Progenitor cell of endocrine pancreas (in vitro differentiated cells): ENCODE measurements at places on chromosomes 2 and 18. TPM values are rescaled to one million over a fixed set of nuclear protein-coding genes. Genes with fewer than 3 reads are reported as not detected.

Gene NAT8
- not detected in 2 replicates for total RNA-seq

GRCh38 chr2:95382192-95382591 is 20.3 kb upstream of the FAHD2A start:
- no peak for DNase-seq

GRCh38 chr2:67945940-67946339 is 116.9 kb downstream of the C1D start:
- DNase-seq = no peak

DNA sequence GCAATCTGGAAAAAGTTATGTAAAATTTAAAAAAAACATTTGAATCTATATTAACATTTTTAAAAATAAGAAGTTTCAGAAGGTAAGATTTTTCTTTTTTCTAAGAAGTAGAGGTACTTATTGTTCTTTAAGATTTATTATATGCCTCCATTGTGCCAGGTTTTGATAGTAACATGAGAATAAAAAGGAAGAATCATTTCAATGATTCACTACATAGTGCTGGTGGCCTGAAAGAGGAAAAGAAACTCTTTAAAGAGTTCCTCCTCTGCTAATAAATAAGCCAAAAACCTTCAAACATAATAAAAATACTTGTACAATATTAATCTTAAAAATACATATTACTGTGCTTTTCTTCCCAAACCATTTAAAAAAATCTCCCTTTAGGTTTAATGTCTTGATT is 69.0 kb downstream of the ANKRD44 start:
- no peak for DNase-seq

DNA sequence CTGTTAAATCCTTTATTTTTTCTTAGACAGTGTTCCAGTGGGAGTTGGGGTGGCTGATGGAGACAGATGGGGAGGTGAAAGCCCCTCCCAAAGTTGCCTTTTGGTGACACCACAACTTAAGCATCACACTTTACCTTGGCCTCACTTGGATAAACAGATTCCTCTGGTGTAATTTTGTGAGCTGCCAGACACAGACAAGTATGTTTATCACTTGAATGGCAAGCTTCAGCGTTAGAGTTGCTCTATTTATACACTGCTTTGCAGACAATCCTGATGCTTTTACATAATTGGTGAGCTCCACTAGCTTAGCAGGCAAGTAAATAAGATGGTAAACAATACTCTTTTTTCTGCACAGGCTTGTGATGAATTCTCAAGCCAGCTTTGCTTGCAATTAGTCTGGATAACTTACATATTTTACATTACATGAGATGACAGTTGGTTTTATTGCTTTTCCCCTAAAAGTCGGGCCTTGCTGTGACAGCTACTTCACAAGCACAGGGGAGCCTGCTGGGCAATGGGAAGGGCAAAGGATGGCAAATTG is 226.2 kb downstream of the SLC8A1 start:
- DNase-seq = no peak

DNA sequence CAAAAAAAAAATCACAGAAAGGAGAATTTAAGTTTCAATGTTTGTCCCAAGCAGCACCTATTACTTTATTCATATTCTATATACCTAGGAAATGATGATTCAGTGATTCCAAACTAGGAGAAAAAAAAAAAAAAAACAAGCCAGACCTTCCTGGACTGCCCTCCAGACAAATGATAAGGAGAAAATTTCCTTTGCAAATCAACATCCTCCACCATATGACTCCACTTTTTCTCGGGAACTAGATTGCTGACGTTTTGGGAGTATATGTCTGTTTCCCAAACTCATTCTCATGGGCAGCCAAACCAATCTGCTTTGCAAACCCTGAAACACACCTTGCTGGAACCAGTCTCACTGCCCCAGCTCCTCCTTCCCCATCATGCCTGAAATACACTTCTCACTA is 16.8 kb downstream of the AP1S3 start:
- no peak for DNase-seq

- no peak for DNase-seq
Measured at GRCh38 chr2:86622519-86623042, 1.1 kb downstream of the RNF103 start.

DNA sequence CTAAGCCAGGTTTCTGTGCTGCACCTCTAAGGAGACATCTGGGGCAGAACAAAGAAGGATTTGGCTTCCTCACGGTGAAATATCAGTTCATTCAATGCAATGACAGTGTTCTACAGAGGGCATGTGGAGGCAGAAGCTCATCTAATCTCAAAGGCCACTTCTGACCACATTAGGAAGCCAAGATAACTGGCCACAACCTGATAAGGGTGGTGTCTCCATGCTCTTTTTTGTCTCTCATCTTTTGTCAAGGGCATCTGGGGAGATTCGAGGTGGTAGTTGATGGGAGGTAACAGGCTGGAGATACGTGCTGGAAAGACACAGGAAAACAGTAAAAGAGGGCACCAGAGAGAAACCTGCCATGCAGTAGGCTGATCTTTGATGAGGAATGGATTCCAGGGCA is 303.9 kb downstream of the LRATD1 start:
- no peak for DNase-seq

GRCh38 chr2:69088466-69088865 is 75.5 kb downstream of the ANTXR1 start:
- no peak for DNase-seq

Gene C1GALT1C1L
- 0.57 TPM in 1 of 2 replicates, not detected in the other for total RNA-seq

- no peak for DNase-seq
Measured at GRCh38 chr18:52409727-52410126, 69.7 kb downstream of the DCC start.

DNA sequence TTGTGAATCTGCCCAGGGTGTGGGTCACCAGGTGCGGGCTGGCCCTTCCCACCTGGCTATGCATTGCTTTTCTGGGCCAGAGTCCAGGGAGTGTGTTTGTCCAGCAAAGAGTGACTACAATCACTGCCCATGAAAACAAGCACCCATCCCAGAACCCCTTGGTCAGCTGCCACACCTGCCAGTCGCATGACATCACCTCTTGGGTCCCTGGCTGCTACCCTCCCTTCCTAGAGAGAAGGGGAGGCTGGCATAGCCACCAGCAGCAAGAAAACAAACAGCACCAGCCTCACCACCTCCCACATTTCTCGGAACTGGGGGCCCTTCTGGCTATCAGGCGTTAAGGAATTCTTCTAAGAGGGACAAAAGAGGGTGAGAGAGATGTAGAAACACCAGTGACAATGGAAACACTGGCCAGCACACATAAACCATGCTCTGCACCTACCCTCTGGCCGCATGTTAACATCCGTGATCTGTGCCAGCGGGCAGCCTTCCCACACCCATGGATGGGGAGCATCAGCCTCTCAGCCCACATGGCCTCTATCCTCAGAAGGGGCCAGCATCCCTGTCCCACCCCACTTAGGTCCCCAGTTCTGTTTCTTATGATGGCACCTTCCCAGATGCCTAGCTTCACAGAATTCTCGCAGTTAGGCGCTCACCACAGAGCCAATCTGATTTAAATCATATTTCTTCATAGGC is 109.7 kb upstream of the GLI2 start:
- DNase-seq = no peak

- DNase-seq = no peak
Measured at GRCh38 chr2:125543968-125544514, 1111.9 kb upstream of the GYPC start.

DNA sequence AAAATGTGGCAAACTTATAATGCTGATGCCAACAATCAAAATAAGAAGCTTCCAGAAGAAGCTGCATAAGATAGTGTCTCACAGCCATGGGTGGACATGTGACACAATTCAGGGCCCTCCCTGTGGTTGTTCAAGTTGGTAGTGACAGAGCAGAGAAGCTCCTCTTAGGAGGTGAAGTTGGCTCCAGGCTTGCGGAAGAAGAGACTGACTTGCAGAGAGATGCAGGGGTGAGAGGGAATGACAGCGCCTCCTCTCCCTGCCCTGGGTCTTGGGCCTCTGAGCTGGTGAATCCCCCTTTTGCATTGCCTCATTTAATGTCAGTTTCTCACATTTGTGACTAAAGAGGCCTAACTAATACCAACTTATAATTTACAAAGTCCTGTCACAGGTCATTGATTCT is 23.0 kb upstream of the RHOB start:
- DNase-seq = no peak

DNA sequence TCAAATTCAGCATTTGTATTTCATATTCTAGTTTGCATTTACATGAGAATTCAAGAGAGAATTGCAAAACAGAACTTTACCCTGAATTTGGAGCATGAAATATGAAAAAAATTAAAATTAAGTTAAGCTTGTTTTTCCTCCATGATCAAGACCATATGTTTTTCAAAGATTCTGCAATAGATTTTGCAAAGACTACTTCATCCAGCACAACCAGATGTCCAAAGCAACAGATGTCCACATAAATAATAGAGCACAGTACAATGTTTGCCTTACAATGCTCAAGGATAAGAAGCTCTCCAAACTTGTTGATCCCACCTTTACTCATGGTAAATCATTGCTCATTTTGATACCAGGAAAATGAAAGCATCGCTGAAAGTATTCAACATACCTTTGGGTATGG is 25.6 kb downstream of the FAP start:
- DNase-seq = no peak

Gene KLHL41
- total RNA-seq = 0.36 and 0.42 TPM in 2 replicates

- no peak for DNase-seq
Measured at GRCh38 chr2:16971722-16972234, 306.1 kb upstream of the CYRIA start.

Gene MAPK4
- 14.8 and 16.3 TPM in 2 replicates for total RNA-seq

GRCh38 chr18:13973061-13973575 is 57.8 kb upstream of the MC2R start:
- no peak for DNase-seq

DNA sequence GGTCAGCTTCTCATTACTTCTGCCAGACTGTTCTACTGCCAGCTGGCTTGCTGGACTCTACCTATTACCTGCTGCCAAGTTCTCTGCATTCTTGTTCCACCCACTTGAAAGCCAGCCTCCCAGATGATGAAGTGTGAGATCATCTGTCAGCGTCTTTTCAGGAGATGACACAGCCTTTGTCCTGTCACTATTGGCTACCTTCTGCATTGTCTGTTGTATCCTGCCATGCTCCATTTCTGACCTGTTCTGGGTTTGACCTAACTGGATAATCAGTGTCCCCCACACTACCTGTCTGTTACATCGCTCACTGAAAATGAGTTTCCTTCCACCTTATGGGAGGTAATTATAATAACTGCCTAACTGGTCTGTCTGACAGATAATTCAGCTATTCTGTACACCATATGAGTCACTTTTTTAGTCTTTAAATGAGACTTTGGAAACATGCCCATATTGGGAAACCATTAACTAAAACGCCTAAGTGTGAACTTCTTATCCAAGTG is 520.6 kb downstream of the METTL4 start:
- DNase-seq = no peak
